ENCODE measurements at places on chromosomes 6 and 20.

DNA sequence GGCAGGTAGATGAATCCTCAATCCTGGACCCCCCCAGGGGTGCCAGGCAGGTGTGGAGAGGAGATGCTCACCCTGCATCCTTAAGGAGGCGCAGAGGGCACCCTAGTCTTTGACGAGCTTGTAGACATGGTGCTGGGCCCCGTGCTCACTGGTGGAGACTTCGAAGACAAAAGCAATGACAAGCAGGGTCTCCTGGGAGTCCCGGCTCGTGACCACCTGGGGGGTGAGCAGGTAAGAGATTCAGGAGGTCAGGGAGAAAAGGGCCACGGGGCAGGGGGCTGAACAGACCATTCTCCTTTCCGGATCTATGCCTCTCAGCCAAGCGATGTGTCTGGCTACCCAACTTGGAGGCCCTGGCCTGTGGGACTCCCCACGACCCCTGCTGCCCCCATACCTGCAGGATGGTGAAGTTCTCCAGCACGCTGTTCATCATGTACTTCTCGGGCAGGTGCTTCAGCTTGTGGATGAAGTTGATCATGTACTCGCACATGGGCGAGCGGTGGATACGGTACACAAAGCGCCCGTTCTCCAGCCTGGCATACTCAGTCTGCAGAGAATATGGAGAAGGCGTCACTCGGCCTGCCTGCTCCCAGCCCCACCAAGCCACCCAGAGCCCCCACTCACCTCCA is 6.9 kb downstream of the RPL10A start:
- H3K27me3 ChIP-seq: no peaks in the 10 kb centered on the region
- no peak overlapping the region for H3K27ac ChIP-seq
- no peak for DNase-seq
- peaks cover 28% of the 10 kb centered on the region for H3K36me3 ChIP-seq

GRCh38 chr20:50588034-50588736 is 78.0 kb downstream of the PTPN1 start:
- DNase-seq: peak; percentile 88
- no peak overlapping the region for H3K4me3 ChIP-seq
- no peaks in the 10 kb centered on the region for H3K27me3 ChIP-seq
- H3K27ac ChIP-seq: peak overlapping the region; percentile 65
- no peaks in the 10 kb centered on the region for H3K4me1 ChIP-seq

DNA sequence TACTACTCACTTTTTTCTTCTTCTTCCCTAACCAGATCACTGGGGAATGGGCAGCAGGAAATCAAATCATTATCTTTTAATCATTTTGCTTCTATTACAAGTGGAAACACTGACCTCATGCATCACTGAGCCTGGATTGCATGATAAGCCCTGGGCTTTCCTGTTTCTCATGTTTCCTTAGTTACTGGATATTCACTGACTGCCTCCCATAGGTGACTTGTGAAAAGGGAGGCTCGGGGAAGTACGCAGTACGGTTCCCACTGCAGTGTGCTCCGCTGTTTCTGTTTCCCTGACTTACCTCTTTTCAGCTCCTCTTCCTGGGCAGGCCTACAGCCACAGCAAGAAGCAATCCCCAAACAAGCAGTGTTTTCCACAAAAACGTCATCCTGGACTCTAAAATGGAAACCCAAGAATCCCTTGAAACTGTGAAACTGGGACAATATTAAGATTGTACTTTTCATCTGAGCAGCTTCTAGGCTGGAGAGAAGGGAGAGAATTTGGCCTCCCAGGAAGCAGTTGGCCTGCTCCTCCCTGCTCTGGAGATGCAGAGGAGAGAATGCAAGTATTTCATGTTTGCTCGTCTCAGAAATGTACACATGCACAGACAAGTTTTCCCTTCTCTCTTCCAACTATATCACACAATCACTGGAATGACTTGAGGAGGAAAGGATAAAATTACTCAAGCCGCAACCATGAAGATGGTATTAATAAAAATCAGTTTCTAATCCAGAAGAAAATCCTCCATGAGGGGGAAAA is 13.1 kb downstream of the BTNL2 start:
- DNase-seq: no peak
- peaks cover 6% of the 10 kb centered on the region for H3K4me1 ChIP-seq
- no peak overlapping the region for H3K27ac ChIP-seq
- no peaks in the 10 kb centered on the region for H3K36me3 ChIP-seq
- peaks cover 17% of the 10 kb centered on the region for H3K27me3 ChIP-seq

GRCh38 chr20:53595018-53595378 is 1.4 kb upstream of the ZNF217 start:
- H3K27ac ChIP-seq: peak overlapping the region; percentile 94
- H3K4me3 ChIP-seq: peak overlapping the region; percentile 82
- DNase-seq: no peak
- H3K4me1 ChIP-seq: peaks cover 50% of the 10 kb centered on the region
- H3K36me3 ChIP-seq: peaks cover 5% of the 10 kb centered on the region

- H3K36me3 ChIP-seq: no peaks in the 10 kb centered on the region
- H3K4me3 ChIP-seq: no peak overlapping the region
- no peak for DNase-seq
- H3K27ac ChIP-seq: no peak overlapping the region
- no peaks in the 10 kb centered on the region for H3K4me1 ChIP-seq
These were observed 1002.0 kb upstream of the ADGRB3 start for GRCh38 chr6:67633058-67633457.

GRCh38 chr6:113578691-113579090 is 278.5 kb upstream of the MARCKS start:
- no peak overlapping the region for H3K27ac ChIP-seq
- no peaks in the 10 kb centered on the region for H3K27me3 ChIP-seq
- no peak for DNase-seq
- H3K4me3 ChIP-seq: no peak overlapping the region
- no peaks in the 10 kb centered on the region for H3K36me3 ChIP-seq
- no peaks in the 10 kb centered on the region for H3K4me1 ChIP-seq

DNA sequence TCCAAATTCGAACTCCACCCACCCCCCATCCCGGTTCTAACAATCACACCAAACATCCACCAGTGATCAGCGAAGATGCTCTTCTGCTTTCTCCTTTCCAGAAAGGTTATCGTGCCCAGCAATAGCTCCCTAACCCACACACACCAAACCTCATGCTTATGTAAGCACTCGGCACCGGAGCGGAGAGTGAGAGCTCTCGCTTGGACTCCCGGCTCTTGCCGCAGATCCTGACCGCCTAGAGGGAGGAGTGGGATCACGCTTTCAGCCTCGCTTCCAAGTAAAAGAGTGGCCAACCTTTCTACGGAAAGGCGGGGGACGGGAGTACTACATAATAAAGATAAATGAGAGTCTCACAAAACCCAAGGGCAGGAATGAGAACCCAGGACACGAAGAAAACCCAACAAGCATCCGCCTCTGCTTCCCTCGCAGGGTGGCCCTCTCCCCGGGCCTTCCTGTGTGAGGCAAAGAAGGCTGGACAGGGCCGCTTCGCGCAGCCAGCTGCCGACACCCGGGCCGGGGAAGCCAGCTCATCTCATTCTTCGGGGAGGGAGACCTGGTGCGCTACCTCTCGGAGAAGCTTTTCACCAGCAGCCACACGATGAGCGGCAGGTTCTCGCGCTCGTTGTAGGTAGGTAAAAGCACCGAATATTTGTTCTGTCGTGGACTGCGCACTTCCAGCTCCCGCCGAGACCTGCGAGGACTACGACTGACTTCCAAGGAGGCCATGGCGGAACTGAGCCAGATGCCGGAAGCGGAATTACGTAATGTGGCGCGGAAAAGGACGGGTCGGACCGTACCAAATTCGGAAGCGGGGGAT is at the start of gene DPM1:
Gene DPM1, minus strand, starts transcription at position 735 of the 817 bp plus-strand sequence. Its CDS starts 9 bp downstream, at position 726.
- no peaks in the 10 kb centered on the region for H3K27me3 ChIP-seq
- H3K4me1 ChIP-seq: peaks cover 62% of the 10 kb centered on the region
- peak; percentile 93 for DNase-seq
- H3K27ac ChIP-seq: peak within 1 kb of the TSS; percentile 99

DNA sequence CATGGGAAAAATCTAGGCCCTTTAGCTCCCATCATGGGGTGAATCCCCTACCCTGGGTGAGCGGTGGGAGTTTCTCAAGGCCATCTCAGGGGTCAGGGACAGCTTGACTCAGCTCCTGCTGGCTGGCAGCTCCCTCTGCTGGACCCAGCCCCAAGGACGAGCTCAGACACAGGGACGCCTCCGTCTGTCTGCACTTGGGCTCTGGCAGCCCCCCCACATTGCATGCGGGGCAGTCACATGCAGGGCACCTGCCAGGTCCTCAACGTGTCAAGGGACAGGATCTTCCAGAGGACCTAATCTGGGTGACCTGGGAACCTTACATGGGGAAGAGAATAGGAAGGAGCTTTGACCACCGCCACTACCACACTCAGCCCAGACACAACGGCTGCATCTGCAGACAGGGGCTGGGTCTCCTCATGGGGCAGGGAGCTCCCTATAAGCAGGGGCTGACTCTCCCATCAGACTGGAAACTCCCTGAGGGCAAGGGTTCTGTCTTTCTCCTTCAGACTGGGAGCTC is 173.4 kb downstream of the MRPL14 start:
- DNase-seq: no peak
- peaks cover 14% of the 10 kb centered on the region for H3K27me3 ChIP-seq
- no peak overlapping the region for H3K27ac ChIP-seq
- no peaks in the 10 kb centered on the region for H3K4me1 ChIP-seq
- H3K36me3 ChIP-seq: no peaks in the 10 kb centered on the region
- H3K4me3 ChIP-seq: no peak overlapping the region

DNA sequence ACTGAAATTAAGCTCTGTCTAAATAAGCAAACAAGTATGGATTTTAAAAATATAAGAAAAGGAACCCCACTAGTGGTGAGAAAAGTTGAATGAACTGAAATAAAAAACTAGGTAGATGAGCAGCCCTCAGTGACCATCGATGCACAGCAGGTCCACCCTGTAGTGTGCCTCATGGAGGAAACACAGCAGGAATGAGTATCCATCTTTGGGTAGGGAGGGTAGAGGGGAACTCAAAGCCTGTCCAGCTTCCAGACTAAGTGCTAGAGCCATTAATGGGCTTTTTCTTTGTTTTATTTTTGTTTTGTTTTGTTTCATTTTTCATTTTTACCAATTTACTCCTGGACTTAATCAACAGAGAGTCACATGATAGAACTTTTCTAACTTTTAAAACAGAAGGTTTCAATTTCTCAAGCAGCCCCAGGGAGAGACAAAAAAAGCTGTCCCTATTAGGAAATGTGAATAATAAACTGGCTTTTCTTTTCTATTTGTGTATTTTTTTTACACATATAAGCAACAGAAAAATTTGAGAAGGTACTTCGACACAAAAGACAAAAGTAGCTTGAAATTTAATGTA is 700.6 kb downstream of the HACE1 start:
- no peaks in the 10 kb centered on the region for H3K27me3 ChIP-seq
- H3K4me1 ChIP-seq: no peaks in the 10 kb centered on the region
- H3K27ac ChIP-seq: no peak overlapping the region
- H3K36me3 ChIP-seq: no peaks in the 10 kb centered on the region

DNA sequence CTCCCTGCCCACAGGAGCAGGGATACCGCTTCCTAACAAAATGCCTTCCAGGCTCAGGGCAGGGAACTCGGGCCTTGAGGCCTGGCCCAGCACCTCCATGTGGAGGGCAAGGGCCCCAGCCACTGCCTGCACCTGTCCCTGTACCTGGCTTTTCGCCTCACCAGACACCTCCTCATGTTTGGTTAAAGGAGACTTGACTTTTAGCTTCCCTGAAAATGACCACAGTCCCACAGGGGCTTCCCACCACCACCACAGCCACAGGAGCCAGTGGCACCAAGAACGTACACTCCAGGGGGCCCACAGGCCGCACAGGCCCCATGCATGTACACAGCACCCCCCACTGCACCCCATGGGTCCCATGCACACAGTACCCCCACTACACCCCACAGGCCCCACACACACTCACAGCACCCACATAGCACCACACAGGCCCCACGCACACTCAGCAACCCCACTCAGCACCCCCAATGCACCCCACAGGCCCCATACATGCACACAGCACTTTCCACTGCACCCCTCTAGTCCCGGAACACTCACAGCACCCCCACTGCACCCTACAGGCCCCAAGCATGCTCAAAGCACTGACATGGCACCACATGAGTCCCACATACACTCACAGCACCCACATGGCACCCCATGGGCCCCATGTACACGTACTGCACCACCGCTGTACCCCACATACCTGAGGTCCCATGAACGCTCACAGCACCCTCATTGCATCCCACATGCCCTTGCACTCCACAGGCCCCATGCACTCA is 86.5 kb downstream of the GINS1 start:
- no peaks in the 10 kb centered on the region for H3K36me3 ChIP-seq
- no peak overlapping the region for H3K27ac ChIP-seq
- no peak for DNase-seq
- H3K4me1 ChIP-seq: no peaks in the 10 kb centered on the region
- no peaks in the 10 kb centered on the region for H3K27me3 ChIP-seq

DNA sequence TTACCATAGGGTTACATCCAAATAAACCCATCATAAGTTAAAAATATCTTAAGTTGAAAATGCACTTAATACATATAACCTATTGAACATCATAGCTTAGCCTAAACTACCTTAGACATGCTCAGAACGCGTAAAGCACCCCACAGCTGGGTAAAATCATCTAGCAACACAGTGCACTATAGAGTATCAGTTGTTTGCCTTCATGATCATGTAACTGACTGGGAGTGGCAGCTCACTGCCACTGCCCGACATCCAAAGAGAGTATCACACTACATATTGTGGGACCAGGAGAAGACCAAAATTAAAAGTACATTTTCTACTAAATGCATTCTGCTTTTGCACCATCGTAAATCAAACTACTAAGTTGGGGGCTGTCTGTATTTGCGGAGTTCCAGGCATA is 31.7 kb downstream of the THEMIS start:
- H3K27me3 ChIP-seq: no peaks in the 10 kb centered on the region
- H3K4me3 ChIP-seq: peak overlapping the region; percentile 63
- peak overlapping the region; percentile 32 for H3K27ac ChIP-seq
- no peak for DNase-seq

- no peak overlapping the region for H3K27ac ChIP-seq
- no peaks in the 10 kb centered on the region for H3K27me3 ChIP-seq
- no peaks in the 10 kb centered on the region for H3K4me1 ChIP-seq
- DNase-seq: no peak
These were observed 501.2 kb downstream of the MMUT start for GRCh38 chr6:48961781-48962415.
